Smooth muscle cell of the brain vasculature (primary cell): ENCODE measurements at places on chromosomes 11 and 22.

GRCh38 chr11:77325159-77325558, 23.7 kb upstream of the GDPD4 start:
- no peak for DNase-seq

DNA sequence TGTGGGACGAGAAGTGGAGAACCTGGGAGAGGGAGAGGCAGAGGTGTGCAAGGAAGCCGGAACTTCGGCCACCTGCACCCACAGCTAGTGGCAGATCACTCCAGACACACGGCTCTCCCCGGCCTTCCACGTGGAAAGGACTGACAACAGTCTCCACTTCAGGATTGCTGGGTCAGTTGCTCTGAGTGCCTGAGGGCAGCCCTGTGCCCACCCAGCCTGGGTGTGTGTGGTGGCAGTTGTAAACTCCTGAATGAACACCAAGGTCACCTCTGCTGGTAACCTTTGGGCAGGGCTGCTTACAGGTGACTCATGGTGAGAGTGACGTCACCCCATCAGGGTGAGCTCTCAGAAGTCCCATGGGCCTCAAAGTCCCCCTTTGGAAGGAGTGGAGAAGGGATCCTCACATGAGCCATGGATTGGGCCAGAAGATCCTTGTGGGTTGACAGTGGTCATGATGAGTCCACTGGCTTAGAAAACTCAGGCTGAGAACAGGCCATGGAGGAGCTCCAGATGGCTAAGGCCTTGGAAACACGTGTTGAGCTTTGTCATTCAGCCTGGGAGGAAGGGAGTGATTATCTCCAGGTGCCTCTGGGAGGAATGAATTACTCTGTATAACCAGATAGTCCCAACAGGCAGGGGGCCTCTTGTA, 71.3 kb downstream of the BCR start:
- no peak for DNase-seq

- DNase-seq, result no peak
Observed at GRCh38 chr22:27581236-27581635, 220.3 kb downstream of the MN1 start.

DNA sequence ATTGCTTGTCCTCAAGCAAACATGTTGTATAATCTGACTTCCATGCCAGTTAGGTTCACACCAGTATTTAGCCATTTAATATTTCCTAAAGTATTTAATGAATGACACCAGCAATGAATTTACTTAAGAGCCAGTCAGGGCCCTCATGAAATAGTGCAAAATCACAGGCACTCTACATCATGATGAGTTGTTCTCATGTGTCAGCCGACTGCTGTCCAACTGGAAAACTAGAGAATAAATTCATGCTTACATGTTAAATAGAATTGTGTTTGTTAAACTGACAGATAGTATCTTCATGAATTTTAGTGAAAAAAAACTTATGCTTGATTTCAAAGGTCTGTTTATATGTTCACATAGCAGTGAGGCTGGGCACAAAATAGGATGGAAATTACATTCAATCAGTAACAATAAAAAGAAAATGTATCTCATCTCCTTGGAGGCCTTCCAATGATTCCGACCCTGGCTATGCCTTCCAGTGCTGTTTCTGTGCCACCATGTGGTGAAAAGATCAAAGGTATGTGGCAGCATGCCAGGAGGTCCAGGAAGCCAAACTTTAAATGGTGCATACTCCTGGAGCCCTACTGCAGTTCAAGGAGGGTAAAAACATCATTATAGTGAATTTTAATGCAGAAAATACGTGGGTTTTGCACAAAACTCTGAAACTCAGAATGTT, 45.2 kb downstream of the CTSC start:
- DNase-seq, result no peak

GRCh38 chr11:19968860-19969259, 191.4 kb downstream of the DBX1 start:
- DNase-seq, result no peak

DNA sequence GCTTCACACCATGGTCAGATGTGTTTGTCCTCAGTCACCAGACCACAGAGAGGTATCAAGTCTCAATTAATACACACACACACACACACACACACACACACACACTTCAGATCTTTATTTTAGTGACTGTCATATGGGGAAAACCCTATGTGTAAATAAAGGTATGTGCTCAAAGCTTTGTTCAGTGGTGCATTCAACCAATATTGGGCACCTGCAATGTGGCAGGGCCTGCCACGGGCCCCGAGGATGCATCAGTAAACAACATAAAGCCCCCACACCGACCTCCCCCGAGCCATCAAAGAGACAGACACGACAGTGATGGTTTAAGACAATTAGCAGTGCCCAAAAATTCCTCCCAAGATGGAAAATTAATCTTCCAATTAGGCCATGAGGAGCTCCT, 51.6 kb downstream of the SHANK2 start:
- no peak for DNase-seq

GRCh38 chr22:21074102-21074715, 28.5 kb downstream of the LRRC74B start:
- no peak for DNase-seq

- no peak for DNase-seq
Observed at GRCh38 chr11:102476812-102477211, 24.2 kb upstream of the TMEM123 start.

DNA sequence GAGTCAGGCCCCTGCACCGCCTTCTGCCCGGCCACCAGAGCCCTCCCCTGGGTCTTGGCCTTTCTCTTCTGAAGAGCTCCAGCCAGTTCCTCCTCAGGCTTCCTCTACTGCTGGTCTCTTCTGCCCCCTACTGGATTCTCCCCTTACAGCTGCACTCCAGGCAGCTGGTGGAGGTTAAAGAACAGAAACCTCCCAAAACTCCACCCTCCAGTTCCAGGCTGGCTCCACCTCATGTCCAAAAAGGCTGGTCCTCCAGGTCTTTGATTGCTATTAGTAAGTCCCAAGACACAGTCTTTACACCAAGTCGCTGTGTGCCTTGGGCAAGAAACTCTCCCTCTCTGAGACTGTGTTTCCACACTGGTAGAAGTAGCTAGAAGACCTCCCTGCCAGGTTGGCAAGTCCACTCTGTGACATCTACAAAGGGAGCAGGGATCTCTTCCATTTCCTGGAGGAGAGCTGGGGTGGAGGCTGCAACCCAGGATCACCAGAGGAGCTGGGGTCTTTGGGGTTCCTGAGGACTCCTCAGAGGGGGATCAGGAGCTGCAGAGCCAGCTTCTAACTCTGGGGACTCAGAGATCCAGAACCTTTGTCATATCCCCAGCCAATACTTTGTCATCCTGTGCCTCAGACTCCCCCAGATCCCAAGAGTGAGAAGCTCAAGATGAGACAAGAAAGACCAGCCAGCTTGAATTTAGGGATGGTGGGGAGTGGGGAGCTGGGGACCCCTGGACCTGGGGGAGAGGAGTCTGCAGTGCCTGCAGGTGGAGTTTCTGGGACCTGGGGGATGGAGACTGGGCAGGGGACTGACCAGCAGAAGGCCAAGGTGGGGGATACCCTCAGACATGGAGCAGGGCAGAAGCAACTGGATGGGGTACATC, 3.4 kb upstream of the IGLL5 start:
- DNase-seq, result peak; percentile 15

- DNase-seq, result no peak
Observed at GRCh38 chr22:46226577-46226976, 23.5 kb downstream of the CDPF1 start.

DNA sequence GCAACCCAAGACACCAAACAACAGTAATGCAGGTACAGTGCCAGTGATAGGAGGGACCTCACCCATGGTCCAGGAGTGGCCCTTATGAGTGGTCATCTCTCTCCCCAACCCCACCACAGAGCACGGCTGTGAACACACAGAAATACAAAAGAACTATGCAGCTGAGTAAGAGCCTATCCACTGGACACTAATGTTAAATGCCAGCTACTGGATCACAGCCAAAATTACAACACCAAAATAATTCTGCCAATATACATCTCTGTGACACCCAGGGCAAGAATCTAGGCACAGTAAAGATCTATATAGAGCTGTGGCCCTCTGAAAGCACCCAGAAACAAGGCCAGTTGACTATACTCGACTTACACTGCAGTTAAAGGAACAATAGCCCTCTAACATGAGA, 22.8 kb upstream of the GPR83 start:
- no peak for DNase-seq

DNA sequence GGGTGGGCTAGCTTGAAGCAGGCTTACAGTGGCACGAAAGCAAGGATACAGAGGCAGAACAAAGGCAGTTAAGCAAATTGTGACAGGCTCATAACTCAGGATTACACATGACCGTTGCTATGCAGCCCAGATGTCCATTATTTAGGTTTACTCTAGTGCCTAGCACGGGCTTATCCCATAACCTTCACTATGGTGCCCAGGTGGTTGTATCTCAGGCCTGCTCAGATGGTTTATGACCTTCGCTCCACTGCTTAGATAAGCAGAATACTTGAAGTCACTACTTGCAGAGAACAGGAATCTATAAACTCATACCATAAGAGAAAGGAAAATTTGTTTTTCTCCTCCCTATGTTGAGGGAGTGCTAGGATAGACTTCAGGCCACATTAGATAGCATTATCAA, 9.0 kb downstream of the OR6M1 start:
- no peak for DNase-seq

DNA sequence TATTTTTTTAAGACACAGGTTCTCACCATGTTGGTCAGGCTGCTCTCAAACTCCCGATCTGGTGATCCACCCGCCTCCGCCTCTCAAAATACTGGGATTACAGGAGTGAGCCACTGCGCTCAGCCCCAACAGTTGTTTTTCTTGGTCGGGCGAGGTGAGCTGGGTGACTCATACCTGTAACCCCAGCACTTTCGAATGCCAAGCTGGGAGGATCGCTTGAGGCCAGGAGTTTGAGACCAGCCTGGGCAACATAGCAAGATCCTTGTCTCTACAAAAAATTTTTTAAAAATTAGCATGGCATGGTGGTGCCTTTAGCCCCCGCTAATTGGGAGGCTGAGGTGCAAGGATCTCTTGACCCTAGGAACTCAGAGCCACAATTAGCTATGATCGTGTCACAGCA, 7.0 kb upstream of the NF2 start:
- DNase-seq, result no peak

- no peak for DNase-seq
Observed at GRCh38 chr11:128146926-128147605, 440.3 kb downstream of the ETS1 start.

GRCh38 chr11:117482881-117483280, 155.2 kb downstream of the CEP164 start:
- DNase-seq, result no peak

- DNase-seq, result no peak
Observed at GRCh38 chr11:5293028-5293427, 8.7 kb downstream of the OR51B4 start.

- no peak for DNase-seq
Observed at GRCh38 chr22:42905702-42906183, 48.7 kb upstream of the ARFGAP3 start.

- DNase-seq, result no peak
Observed at GRCh38 chr11:6812390-6813005, 13.0 kb upstream of the OR6A2 start.

DNA sequence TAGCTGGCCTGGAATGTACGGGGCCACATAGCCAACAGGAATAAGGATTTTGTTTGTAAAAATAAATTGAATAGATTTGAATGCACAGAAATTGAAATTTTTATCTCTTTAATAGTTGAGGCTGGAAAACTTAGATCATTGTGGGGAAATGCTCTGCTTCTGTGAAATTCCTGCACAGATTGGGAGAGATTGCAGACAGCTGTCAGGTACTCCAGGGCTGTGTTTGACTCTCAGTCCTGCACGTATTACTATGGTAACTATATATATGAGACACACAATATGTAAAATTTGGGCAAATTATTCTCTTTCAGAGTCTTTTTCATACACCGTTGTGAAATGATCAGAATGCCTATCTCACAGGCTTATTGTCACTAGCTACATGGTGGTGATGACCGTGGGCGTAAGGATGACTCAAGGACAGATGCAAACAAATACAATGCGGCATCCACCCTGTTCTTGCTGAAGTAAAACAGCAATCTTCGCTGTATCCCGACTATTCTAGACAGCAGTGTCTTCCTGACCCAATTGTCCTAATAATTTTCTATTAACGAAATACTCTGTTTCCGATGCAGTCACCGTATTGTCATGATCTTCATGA, 79.4 kb downstream of the ZC3H12C start:
- no peak for DNase-seq
